ENCODE measurements at places on chromosomes 2 and 18. TPM values are rescaled to one million over a fixed set of nuclear protein-coding genes. Genes with fewer than 3 reads are reported as not detected.

RAB6C gene
- not detected for total RNA-seq

LRP1B gene
- not detected for total RNA-seq

DES gene
- 1.5 TPM for total RNA-seq

TLK1 gene
- total RNA-seq, result 102 TPM

PSMD1 gene
- total RNA-seq, result 179 TPM

SP140 gene
- 1.7 TPM for total RNA-seq

KIAA2012 gene
- not detected for total RNA-seq

BMP10 gene
- total RNA-seq, result not detected

GPR35 gene
- total RNA-seq, result not detected

FSIP2 gene
- 1.4 TPM for total RNA-seq

MC5R gene
- total RNA-seq, result 0.31 TPM

FLACC1 gene
- total RNA-seq, result 0.80 TPM

TBR1 gene
- total RNA-seq, result not detected

CCDC74A gene
- 14.9 TPM for total RNA-seq

HTR2B gene
- total RNA-seq, result not detected

ATOH8 gene
- 0.54 TPM for total RNA-seq

PAX8 gene
- not detected for total RNA-seq

OSBPL6 gene
- 7.2 TPM for total RNA-seq

REG3A gene
- not detected for total RNA-seq

EVA1A gene
- total RNA-seq, result 4.3 TPM

MALL gene
- 3.9 TPM for total RNA-seq

ABCB6 gene
- 49.9 TPM for total RNA-seq

C2orf80 gene
- total RNA-seq, result 1.3 TPM

SFTPB gene
- not detected for total RNA-seq

CTAGE1 gene
- total RNA-seq, result not detected

GTF2A1L gene
- not detected for total RNA-seq

EVX2 gene
- not detected for total RNA-seq

LHCGR gene
- 0.73 TPM for total RNA-seq

RNF125 gene
- total RNA-seq, result 14.3 TPM

IL1F10 gene
- not detected for total RNA-seq

LOXHD1 gene
- total RNA-seq, result not detected

RAD51AP2 gene
- total RNA-seq, result 0.08 TPM
